ENCODE measurements at places on chromosomes 2 and 18. TPM values are rescaled to one million over a fixed set of nuclear protein-coding genes. Genes with fewer than 3 reads are reported as not detected.

DNA sequence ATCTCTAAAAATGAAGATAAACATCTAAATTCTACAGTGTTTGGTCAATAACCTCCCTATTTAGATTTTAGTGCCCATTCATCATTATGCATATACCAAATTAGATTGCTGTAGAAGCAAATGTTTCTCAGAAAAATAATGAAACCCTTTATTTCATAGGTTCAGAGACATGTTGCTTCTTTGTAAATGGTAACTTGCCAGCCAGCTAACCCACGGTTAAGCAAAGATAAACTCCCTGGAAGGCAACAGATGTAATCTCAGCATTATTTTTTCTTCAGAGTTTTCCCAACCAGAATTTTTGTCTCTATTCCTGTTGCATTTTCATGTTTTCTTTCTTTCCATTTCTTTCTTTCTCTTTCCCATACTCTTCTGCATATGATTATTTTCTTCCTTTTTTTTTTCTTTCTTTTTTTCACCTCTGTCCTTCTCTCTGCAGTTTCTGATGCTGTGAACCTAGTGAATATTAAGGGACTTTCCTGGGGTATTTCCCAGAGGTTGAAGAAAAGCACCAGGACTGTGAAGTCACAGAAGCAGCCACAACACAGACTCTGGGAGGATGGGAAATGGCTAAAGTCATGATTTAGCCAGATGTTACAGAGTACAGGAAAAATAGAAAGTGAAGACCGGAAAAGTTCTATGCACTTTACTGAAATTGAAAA lies 50.0 kb upstream of the DSG1 start:
- no peaks in the 10 kb centered on the region for H3K36me3 ChIP-seq
- H3K27ac ChIP-seq = no peak overlapping the region
- H3K4me1 ChIP-seq = peaks cover 13% of the 10 kb centered on the region
- no peak for DNase-seq
- no peak overlapping the region for H3K4me3 ChIP-seq
- no peaks in the 10 kb centered on the region for H3K27me3 ChIP-seq

DNA sequence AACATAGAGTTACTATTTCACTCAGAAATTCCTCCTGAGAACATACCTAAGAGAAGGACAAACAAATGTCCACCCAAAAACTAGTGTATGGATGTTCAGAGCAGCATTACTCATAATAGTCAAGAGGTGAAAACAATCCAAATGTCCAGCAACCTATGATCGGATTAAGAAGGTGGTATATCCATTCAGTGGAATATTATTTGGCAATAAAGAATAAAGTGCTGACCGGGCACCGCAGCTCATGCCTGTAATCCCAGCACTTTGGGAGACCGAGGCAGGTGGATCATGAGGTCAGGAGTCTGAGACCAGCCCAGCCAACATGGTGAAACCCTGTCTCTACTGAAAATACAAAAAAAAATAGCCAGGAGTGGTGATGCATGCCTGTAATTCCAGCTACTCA lies 182.8 kb upstream of the AGAP1 start:
- no peaks in the 10 kb centered on the region for H3K36me3 ChIP-seq
- no peaks in the 10 kb centered on the region for H3K27me3 ChIP-seq
- H3K4me1 ChIP-seq = no peaks in the 10 kb centered on the region
- H3K4me3 ChIP-seq = no peak overlapping the region

- H3K27ac ChIP-seq = no peak overlapping the region
- DNase-seq = no peak
- no peak overlapping the region for H3K4me3 ChIP-seq
- H3K36me3 ChIP-seq = no peaks in the 10 kb centered on the region
- H3K4me1 ChIP-seq = no peaks in the 10 kb centered on the region
These were observed 53.6 kb upstream of the ATP8B1 start for GRCh38 chr18:57856557-57857280.

DNA sequence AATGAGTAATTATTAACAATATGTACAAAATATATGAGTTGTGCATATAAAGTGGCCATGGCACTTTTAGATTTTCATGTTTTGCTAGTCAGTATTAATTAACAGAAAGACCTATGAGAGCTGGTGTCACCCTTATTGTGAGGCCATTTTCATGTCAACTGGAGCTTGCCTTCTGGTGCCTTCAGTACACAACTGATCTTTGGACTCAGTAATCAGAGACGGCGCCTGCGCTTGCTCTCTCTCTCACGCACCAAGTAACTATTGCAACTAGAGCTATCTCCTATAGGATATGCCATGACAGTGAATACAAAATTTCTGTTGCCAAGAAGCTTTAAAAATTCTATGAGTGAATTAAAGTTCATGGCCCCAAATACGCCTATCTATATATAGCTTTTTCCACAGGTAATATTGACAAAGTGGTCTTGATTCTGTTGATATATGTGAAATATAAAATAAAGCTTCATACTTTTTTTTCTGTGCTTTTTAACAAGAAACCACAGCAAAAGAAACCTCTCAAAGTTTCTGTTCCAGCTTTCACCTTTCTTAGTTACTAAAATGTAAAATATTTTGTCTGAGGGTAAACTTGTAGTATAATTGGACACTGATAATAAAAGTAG lies 2.9 kb downstream of the SERTAD2 start:
- peak overlapping the region; percentile 98 for H3K27ac ChIP-seq
- H3K4me3 ChIP-seq = peak overlapping the region; percentile 89
- H3K27me3 ChIP-seq = no peaks in the 10 kb centered on the region
- H3K4me1 ChIP-seq = peaks cover 73% of the 10 kb centered on the region
- no peaks in the 10 kb centered on the region for H3K36me3 ChIP-seq

- H3K4me1 ChIP-seq = peaks cover 29% of the 10 kb centered on the region
- H3K36me3 ChIP-seq = no peaks in the 10 kb centered on the region
- DNase-seq = no peak
- H3K27ac ChIP-seq = no peak overlapping the region
- no peaks in the 10 kb centered on the region for H3K27me3 ChIP-seq
These were observed 129.6 kb downstream of the MREG start for GRCh38 chr2:215883799-215884198.

DNA sequence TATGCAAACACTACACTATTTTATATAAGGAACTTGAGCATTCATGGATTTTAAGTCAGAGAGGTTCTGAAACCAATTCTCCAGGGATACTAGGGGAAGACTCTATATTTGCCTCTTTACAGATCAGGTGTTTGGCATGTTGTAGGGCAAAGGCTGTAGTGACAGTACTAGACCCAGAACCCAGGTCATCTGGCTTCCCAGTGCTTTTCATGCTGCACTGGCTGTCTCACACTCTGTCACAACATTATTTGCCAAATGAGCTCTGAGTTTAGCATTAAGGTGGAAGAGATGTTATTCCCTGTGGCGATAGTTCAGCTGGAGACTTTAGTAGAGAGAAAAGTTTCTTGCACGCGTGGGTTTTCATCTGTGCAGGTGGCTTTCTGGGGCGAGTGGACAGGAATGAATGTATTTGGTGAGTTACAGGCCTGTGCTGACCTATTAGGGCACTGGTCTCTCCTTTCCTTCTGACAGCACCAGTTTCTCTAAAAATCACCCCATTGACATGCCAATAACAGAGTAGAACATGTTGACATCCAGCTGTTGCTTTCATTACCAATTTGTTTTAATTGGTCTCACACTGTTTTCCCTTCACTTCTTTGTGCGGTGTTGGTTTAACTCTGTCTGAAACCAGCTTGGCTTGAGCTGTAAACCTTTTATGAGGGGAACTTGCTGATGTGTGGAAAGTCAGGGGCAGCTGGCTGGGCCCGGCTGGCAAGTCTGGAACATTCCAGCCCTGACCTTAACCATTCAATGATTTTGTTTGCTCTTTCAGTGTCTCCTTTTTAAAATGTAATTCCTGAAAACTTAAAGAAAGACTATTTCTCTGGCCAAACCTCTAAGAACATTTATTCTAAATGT lies 643.0 kb upstream of the FAM98A start:
- H3K27ac ChIP-seq = no peak overlapping the region
- H3K4me1 ChIP-seq = no peaks in the 10 kb centered on the region
- H3K4me3 ChIP-seq = no peak overlapping the region
- DNase-seq = no peak

- no peak for DNase-seq
- H3K4me1 ChIP-seq = peaks cover 9% of the 10 kb centered on the region
- no peak overlapping the region for H3K4me3 ChIP-seq
- no peak overlapping the region for H3K27ac ChIP-seq
These were observed 72.8 kb upstream of the ZEB2 start for GRCh38 chr2:144592500-144593256.

- DNase-seq = no peak
- H3K27ac ChIP-seq = no peak overlapping the region
- peaks cover 5% of the 10 kb centered on the region for H3K36me3 ChIP-seq
- H3K27me3 ChIP-seq = no peaks in the 10 kb centered on the region
- no peak overlapping the region for H3K4me3 ChIP-seq
- no peaks in the 10 kb centered on the region for H3K4me1 ChIP-seq
These were observed 38.2 kb upstream of the TWSG1 start for GRCh38 chr18:9296233-9297006.

DNA sequence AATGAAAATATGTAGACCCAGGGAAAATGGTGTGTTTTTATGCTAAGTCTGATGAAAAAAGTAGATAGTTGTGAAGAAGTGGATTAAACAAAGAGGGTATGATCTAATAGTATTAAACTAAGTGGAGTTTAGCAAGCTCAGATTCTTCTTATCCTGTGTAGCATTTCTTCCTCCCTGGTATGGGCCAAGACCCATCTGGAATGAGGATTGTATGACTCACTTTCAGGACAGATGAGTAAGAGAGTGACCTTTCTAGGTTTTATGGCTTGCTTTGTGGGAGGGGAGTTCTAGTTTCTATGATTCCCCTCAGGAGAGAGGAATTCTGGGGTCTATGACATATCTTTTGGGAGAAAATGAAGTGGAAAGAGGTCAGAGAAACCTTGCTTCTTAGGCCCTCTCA lies 550.1 kb downstream of the SPAG16 start:
- no peak overlapping the region for H3K4me3 ChIP-seq
- no peaks in the 10 kb centered on the region for H3K36me3 ChIP-seq
- H3K27me3 ChIP-seq = no peaks in the 10 kb centered on the region
- no peak for DNase-seq

DNA sequence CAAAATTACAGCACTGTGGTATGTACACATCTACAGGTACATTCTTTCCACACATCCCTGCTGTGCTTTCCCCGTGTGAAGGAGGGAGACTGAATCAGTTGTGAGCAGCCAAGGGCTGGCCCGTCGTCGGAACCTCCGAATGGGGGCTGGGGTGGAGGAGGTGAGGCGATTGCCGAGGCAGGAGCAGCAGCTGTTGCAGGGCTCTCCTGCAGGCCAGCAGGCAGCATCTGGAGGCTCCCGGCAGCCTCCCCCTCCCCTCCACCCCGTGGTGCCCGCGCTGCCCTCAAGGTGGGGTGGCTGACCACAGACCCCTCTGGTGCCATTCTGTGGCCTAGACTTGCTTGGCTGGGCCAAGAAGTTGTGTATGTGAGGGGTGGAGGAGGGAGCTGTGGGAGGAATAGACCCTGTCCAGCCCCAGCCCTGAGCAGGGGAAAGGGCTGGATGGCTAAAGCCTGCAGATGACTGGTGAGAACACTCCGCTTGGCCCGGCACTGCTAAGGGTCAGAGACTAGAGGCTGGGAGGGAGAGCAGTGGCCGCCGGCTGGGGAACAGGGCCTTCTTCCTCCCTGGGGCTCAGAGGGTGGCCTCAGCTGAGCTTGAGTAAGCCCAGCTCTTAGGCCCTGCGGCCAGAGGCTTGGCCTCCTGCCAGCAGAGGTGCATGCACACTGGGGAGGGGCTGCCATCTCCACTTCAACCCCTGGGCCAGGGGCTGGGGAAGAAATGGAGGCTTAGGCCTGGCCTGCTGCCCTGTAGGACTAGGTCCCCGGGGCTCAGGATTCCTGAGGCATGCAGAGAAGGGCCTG lies 7.6 kb downstream of the STAMBP start:
- no peaks in the 10 kb centered on the region for H3K27me3 ChIP-seq
- no peak for DNase-seq
- H3K4me1 ChIP-seq = peaks cover 5% of the 10 kb centered on the region
- H3K27ac ChIP-seq = no peak overlapping the region
- no peak overlapping the region for H3K4me3 ChIP-seq
- H3K36me3 ChIP-seq = peaks cover 20% of the 10 kb centered on the region

DNA sequence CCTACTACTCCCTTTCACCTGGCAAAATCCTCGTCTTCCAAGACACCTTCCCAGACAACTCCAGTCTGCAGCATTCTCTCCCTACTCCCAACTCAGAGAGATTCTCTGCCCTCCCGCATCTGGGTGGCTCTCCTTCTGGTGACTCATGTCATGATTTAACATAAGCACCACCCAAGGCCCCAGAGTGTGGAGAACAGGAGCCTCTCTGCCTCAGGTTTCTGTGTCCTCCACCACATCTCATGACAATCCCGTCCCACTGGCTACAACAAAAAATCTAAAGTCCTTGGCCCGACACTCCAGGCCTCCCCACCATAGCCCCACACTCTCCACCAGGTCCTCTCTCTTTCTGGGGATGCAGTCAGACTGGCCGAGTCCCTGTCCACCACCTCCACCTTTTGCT lies 197.1 kb downstream of the BCL11A start:
- peaks cover 40% of the 10 kb centered on the region for H3K4me1 ChIP-seq
- no peak for DNase-seq
- H3K36me3 ChIP-seq = no peaks in the 10 kb centered on the region

DNA sequence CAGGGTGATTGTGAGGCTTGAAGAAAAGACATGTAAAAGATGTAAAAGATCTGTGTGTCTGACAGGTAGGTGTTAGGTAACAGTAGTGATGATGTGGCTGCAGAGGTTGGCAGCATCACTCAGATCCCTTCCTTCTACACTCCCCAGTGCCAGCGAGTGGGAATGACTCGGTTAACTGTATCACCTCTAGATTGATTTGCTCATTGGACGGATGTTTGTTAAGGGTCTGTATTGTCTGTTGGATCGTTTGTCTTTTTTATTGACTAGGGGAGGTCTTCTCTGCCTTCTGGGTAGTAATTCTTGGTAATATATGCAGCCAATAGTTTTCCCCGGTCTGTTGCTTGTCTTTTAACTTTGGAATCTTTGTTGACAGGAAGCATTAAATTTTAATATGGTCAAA lies 44.8 kb upstream of the CNGA3 start:
- no peak overlapping the region for H3K4me3 ChIP-seq
- H3K36me3 ChIP-seq = no peaks in the 10 kb centered on the region
- peaks cover 19% of the 10 kb centered on the region for H3K27me3 ChIP-seq
- H3K27ac ChIP-seq = no peak overlapping the region
- no peak for DNase-seq

- H3K4me1 ChIP-seq = no peaks in the 10 kb centered on the region
- peaks cover 19% of the 10 kb centered on the region for H3K27me3 ChIP-seq
- DNase-seq = no peak
- no peak overlapping the region for H3K27ac ChIP-seq
- H3K4me3 ChIP-seq = no peak overlapping the region
These were observed 155.0 kb upstream of the PXDN start for GRCh38 chr2:1899396-1899730.

DNA sequence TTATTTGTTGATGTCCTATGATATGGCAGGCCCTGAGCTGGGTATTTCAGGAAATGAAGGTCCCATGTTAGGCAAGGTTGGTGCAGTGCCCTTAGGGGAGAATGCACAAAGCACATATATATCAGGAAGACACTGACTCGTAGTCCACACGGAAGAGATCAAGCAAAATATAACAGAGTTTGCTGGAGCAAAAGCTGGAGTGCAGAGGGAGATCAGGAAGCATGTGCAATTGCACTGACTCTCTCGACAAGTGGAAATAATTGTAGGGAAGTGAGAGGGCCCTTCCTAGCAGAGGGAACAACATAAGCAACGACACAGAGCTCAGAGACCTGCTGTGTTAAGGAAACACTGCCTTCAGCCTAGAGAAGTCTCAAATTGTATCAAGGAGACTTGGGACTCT lies 4.2 kb downstream of the ZNF385B start:
- peaks cover 5% of the 10 kb centered on the region for H3K4me1 ChIP-seq
- no peaks in the 10 kb centered on the region for H3K36me3 ChIP-seq
- DNase-seq = no peak
- no peak overlapping the region for H3K4me3 ChIP-seq
- H3K27me3 ChIP-seq = peaks cover 63% of the 10 kb centered on the region

The CYP27A1 gene
- total RNA-seq = 6.5 TPM

The ALLC gene
- total RNA-seq = not detected

The POTEC gene
- total RNA-seq = not detected

The MYO1B gene
- total RNA-seq = 67.7 TPM
